ENCODE measurements at places on chromosomes 5 and 9. TPM values are rescaled to one million over a fixed set of nuclear protein-coding genes. Genes with fewer than 3 reads are reported as not detected.

The SLC30A5 gene
- polyA plus RNA-seq, result 28.5 TPM

The IL4 gene
- not detected for polyA plus RNA-seq

The SARDH gene
- 5.9 TPM for polyA plus RNA-seq

The KCTD16 gene
- 0.03 TPM for polyA plus RNA-seq

The ANKRD31 gene
- polyA plus RNA-seq, result 0.05 TPM

The ELOVL7 gene
- polyA plus RNA-seq, result 0.07 TPM

The AK6 gene
- polyA plus RNA-seq, result 12.9 TPM

The ALDH1A1 gene
- polyA plus RNA-seq, result 0.03 TPM

The CARTPT gene
- not detected for polyA plus RNA-seq

The FAM221B gene
- polyA plus RNA-seq, result not detected

The PCDHA11 gene
- not detected for polyA plus RNA-seq

The CHSY3 gene
- polyA plus RNA-seq, result not detected

The NEURL1B gene
- polyA plus RNA-seq, result 2.8 TPM

The SPAG8 gene
- polyA plus RNA-seq, result 1.5 TPM

The PCDHB7 gene
- 1.7 TPM for polyA plus RNA-seq

The TAL2 gene
- polyA plus RNA-seq, result 0.47 TPM

The C9orf152 gene
- not detected for polyA plus RNA-seq

The STC2 gene
- 9.1 TPM for polyA plus RNA-seq

The PCDHGA6 gene
- 1.4 TPM for polyA plus RNA-seq

The LARP1 gene
- 38.5 TPM for polyA plus RNA-seq

The LCN6 gene
- not detected for polyA plus RNA-seq

The LRRC8A gene
- polyA plus RNA-seq, result 28.6 TPM

All from SK-N-SH (cell line).